ENCODE measurements at places on chromosomes 5 and 9. TPM values are rescaled to one million over a fixed set of nuclear protein-coding genes. Genes with fewer than 3 reads are reported as not detected.

Gene COL27A1
- 45.9 TPM for total RNA-seq

Gene MEF2C
- 25.4 TPM for total RNA-seq

Gene TUBB4B
- total RNA-seq, result 121 TPM

Gene HRCT1
- total RNA-seq, result 7.8 TPM

Gene PCDHB6
- total RNA-seq, result 1.2 TPM

Gene EQTN
- total RNA-seq, result not detected

Gene FAM221B
- total RNA-seq, result not detected

Gene ACTBL2
- total RNA-seq, result 0.10 TPM

Gene WWC1
- 2.1 TPM for total RNA-seq

Gene VAV2
- total RNA-seq, result 34.2 TPM

Gene ARID3C
- total RNA-seq, result not detected

Gene SURF4
- 243 TPM for total RNA-seq

Gene DDX4
- total RNA-seq, result not detected

Gene TRMT10B
- 5.7 TPM for total RNA-seq

Gene IL4
- total RNA-seq, result not detected

Gene TMOD1
- 1.3 TPM for total RNA-seq

Gene LHX3
- total RNA-seq, result not detected

Gene ANKRD20A1
- total RNA-seq, result 2.5 TPM

Gene SGCD
- total RNA-seq, result 27.7 TPM

Data from chondrocyte (in vitro differentiated cells).